RWPE2 (cell line): ENCODE measurements at places on chromosomes 1 and 21.

DNA sequence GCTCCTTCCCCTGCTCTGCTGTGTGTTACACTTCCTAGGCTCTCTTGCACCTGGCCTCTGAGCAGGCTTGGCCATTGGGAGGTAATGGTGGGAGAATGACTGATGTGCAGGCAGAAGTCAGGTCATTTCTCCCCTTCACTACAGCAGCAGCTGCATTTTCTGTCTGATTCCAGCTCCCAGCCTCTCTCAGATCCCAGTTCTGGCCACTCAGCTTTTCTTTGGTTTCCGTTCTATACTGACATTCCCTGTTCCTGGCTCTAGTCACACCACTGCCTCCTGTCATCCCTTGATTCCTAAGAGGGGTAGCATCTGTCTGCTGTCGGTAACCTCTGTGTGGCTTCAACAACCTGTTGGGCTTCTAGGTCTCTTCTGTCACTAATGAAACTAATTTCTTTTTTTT, 127.7 kb upstream of the HOOK1 start:
- DNase-seq: no peak

DNA sequence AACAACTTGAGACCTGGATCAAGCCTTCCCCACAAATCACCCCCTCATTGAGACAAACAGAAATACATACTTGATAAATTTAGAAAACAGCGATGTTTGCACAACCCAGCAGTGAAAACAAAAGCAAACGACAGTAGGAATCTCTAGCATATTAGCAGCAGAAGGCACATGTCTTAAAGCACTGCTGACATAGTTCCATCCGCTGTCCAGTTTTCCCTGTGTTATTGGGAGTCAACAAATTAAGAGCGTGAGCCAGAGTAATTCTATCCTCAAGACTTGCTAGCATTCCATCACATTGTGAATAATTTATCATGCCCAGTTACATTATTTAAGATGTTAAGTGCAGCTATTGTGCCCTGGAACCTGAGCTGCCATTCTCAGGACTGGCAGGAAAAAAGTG, 55.3 kb downstream of the IGSF5 start:
- DNase-seq: no peak

DNA sequence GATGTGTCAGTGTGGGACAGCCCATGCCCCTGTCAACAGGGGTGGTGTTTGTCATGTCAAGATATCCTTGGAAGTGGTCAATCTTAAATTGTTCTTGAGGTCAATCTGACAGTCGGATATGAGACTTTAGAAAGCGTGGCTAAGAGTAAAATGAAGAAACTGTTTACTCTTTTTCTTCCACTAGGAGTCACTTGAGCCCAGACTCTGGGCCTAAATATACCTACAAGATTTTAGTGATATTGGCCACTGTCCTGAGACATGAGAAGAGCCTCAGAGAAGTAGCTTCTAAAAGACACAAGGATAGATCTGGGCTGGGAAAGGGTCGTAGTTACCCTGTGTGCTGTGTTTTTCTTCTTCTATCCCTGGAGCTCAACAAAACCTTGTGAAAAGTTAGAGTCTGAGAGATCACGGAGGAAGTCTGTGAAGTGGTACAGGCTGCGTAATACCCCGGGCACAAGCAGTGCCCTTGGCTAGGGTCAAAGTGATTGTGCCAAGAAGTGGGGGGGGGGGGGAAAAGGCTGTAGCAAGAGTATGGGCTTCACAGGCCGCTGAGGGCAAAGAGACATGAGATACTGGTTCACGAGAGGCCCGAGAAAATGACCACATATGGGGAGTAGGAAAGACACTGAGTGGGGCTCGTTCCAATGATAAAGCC, 355.2 kb upstream of the GREM2 start:
- no peak for DNase-seq

- DNase-seq: no peak
Measured at GRCh38 chr1:201537891-201538611, 876 bp upstream of the NAV1 start.

DNA sequence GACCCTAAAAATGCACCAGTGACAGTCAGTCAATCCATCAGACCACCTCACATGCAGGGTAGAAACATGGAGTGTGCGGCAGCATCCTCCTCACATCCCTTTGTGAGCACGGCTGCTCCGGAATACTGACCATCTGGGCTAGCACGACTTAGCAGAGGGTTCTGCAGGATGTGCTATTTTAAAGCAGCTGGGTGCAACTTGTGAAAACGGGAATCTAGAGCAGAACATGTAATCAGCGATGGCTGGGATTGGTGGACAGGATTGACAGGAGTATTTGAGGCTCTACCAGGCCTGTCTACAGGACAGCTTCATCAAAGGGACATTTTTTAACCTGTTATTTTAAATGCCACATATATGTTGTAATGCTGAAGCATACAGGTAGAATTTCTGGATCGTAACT, 16.8 kb upstream of the PLEKHM2 start:
- no peak for DNase-seq

GRCh38 chr1:59279645-59280044, 17.2 kb upstream of the FGGY start:
- no peak for DNase-seq

GRCh38 chr1:54981466-54981865, 1.0 kb downstream of the TMEM61 start:
- DNase-seq: no peak

DNA sequence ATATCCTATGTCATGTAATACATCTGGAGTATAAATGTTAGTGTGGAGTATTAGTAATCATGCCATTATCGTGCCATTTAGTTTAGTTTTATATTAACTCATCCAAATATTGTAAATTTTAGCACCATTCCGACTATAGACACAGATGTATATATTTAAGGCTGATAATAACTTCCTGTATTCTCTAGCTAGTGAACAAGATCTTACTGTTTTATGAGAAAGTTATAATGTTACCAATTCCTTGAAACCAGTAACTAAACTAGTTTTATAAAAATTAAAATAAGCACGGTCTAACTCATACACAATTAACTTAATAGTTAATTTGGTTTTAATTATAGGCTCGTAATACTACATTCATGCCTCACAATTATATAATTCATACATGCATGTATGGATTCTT, 808.6 kb downstream of the USP25 start:
- DNase-seq: no peak

- no peak for DNase-seq
Measured at GRCh38 chr1:50123071-50123470, 14.4 kb downstream of the ELAVL4 start.

GRCh38 chr1:182674346-182675246, 9.8 kb downstream of the RGS8 start:
- no peak for DNase-seq
